ENCODE measurements at places on chromosomes 11 and 22.

DNA sequence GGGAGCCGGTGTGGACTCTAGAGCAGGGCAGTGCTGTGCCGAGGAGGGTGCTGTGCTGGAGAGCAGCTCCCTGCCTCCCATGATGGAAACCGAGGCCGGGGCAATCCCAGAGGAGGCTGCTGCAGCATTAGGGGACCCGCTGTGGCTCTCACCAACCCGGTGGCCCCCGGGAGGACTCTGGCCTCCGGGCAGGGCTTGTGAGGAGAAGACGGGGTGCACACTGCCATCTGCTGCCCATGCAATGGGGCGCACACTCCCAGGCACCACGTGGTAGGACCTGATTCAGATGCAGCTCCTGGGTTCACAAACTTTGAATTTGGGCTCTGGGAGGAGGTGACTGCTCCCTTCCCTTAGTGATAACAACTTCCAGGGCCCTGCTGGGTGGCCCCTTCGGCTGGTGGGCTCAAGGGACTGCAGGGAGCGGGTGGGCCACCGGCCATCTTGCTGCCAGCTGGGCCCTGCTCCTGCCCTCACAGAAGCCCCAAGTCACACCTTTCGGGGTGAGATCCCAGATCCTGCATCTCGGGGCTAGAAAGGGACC is 93.8 kb upstream of the FGF3 start:
- DNase-seq, result no peak

- DNase-seq, result no peak
These were observed 10.2 kb upstream of the ADORA2A start for GRCh38 chr22:24417200-24417599.

GRCh38 chr11:44110231-44110679 is 14.8 kb downstream of the EXT2 start:
- DNase-seq, result no peak

- no peak for DNase-seq
These were observed 349.9 kb upstream of the ANO3 start for GRCh38 chr11:25981998-25982397.

DNA sequence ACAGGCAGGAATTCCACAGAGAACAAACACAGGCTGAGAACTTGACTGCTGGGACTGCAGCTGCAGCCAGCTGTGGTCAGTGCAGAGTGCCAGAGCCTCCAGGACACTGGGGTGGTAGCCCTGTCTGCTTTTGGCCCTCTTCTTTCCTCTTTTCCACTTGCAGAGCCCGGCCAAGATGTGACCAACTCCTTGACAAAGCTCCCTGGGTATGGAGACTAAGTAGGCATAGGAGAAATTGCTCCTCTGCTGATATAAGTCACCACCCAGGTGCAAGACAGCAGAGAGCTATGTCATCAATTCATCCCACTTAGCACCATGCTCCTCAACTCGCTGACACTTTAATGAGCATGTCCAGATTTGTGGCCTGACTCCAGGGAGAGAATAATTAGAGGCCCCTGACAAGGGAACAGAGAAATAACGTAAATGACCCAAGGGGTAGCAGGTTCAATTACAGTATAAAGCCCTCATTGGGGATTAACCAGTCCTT is 369.4 kb upstream of the B3GAT1 start:
- DNase-seq, result no peak

DNA sequence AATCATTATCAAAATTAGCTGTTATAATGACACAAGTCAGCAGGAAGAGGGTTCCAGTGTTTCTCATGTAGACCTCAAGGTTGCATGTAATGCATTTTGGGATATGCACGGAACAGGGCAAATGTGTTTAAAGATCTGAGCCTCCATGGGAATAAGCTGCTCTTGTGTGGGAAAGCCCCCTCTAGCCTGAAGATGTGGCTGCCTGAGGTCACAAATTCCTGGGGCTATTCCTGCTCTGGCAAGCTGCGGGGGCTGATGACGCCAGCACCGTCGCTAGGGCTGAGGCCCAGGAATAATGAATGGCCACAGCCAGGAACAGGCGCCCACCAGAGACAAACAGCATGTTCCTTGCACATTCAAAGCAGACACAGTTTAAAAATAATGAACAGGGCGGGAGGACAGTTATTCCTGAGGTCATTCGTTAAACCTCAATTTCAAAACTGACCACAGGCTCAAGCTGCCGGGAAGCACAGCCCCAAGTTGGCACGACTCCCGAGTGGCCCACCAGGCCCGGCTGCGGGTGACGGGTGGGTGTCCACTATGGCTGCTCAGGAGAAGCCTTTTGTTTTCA is 11.7 kb downstream of the OSBPL5 start:
- DNase-seq, result peak; percentile 26

- no peak for DNase-seq
These were observed 1.8 kb upstream of the CCND1 start for GRCh38 chr11:69638941-69639681.
